ENCODE measurements at places on chromosomes 5 and 9. TPM values are rescaled to one million over a fixed set of nuclear protein-coding genes. Genes with fewer than 3 reads are reported as not detected.

- no peaks in the 10 kb centered on the region for H3K4me1 ChIP-seq
- no peak for DNase-seq
- no peak overlapping the region for H3K27ac ChIP-seq
- no peak overlapping the region for H3K4me3 ChIP-seq
- H3K27me3 ChIP-seq = peaks cover 6% of the 10 kb centered on the region
- H3K36me3 ChIP-seq = no peaks in the 10 kb centered on the region
Observed at GRCh38 chr9:132730054-132731033, 60.1 kb downstream of the GTF3C4 start.

- peaks cover 11% of the 10 kb centered on the region for H3K36me3 ChIP-seq
- H3K27ac ChIP-seq = peak overlapping the region; percentile 61
- no peaks in the 10 kb centered on the region for H3K27me3 ChIP-seq
- H3K4me1 ChIP-seq = peaks cover 82% of the 10 kb centered on the region
Observed at GRCh38 chr5:180799902-180800801, 2.5 kb downstream of the MGAT1 start.

GRCh38 chr9:106761493-106761892, 101.5 kb upstream of the ZNF462 start:
- no peak overlapping the region for H3K4me3 ChIP-seq
- no peaks in the 10 kb centered on the region for H3K27me3 ChIP-seq
- H3K4me1 ChIP-seq = no peaks in the 10 kb centered on the region
- H3K27ac ChIP-seq = no peak overlapping the region

Gene GRIN1
- 1.2 TPM for total RNA-seq

DNA sequence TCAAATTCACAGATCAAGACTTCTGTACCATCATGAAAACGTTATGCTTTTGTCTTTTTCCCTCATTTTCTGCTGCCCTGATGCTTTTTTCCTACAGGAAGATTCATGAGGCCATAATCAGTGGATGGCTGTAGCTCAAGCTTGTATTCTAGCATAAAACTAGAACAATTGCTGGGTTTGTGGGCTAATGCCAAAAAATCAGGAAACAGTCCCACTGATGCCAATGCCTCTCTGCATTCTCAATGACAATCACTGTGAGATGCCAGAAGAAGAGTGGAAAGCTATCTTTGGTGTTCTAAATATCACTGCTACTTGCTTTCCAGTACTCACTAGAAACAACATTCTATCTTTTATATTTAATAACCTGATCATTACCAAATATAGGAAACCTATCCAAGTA, 33.3 kb upstream of the FAM170A start:
- no peak for DNase-seq

DNA sequence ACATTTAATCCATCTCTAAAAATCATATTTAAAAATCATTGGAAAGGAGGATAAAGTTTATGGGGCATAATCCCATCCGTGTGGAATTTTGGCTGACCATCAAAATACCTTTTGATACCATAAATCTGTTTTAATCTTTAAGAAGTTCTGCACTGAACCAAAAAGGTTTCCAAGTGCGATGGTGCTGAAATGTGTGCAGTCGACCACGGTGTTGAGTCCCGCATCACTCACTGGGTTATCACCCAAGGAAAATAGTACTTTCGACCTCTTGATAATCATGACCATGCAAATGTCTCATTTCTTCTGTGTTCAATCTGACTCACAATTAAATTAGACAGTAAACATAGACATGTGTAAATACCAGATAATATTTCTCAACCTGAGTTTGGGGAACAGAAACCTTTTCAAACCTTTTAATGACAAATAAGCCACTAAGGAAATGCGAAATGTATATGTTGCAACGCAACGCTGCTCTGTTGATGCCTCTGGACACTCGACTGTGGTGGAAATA, 62.0 kb upstream of the CDH6 start:
- no peaks in the 10 kb centered on the region for H3K36me3 ChIP-seq
- DNase-seq = no peak
- no peaks in the 10 kb centered on the region for H3K27me3 ChIP-seq

- H3K4me1 ChIP-seq = no peaks in the 10 kb centered on the region
- H3K27ac ChIP-seq = no peak overlapping the region
Observed at GRCh38 chr9:14051419-14051818, 262.5 kb downstream of the NFIB start.

- H3K4me3 ChIP-seq = no peak overlapping the region
- no peaks in the 10 kb centered on the region for H3K27me3 ChIP-seq
- DNase-seq = no peak
- no peak overlapping the region for H3K27ac ChIP-seq
- H3K36me3 ChIP-seq = peaks cover 7% of the 10 kb centered on the region
Observed at GRCh38 chr5:131630963-131631350, 4.1 kb downstream of the RAPGEF6 start.

GRCh38 chr5:78819166-78819565, 165.9 kb downstream of the ARSB start:
- no peak for DNase-seq
- H3K27me3 ChIP-seq = no peaks in the 10 kb centered on the region
- no peaks in the 10 kb centered on the region for H3K36me3 ChIP-seq
- no peak overlapping the region for H3K27ac ChIP-seq

Gene CERCAM
- total RNA-seq = 5.9 TPM

- no peaks in the 10 kb centered on the region for H3K4me1 ChIP-seq
- H3K4me3 ChIP-seq = no peak overlapping the region
- H3K27me3 ChIP-seq = no peaks in the 10 kb centered on the region
- H3K27ac ChIP-seq = no peak overlapping the region
- no peaks in the 10 kb centered on the region for H3K36me3 ChIP-seq
- DNase-seq = no peak
Observed at GRCh38 chr9:23621188-23621587, 204.9 kb downstream of the ELAVL2 start.

DNA sequence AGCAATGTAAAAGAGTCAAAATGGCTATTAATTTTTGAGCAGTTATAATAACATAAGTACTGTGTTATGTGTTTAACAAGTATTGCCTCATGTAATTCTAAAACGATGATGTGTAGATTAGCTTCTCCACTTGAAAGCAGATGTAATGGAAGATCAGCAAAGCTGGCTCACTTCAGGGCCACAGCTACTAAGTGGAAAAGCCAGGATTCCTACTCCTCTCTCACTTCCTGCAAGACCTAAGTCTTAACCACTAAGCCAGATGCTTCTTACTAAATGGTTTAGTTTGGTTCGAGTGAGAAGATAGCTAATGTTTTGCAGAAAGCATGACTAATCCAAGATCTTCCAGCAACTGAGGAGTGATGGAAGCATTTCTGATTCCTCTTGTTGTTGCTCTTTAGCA, 15.7 kb upstream of the TNC start:
- DNase-seq = no peak
- H3K27me3 ChIP-seq = peaks cover 39% of the 10 kb centered on the region
- H3K27ac ChIP-seq = no peak overlapping the region
- H3K36me3 ChIP-seq = no peaks in the 10 kb centered on the region

DNA sequence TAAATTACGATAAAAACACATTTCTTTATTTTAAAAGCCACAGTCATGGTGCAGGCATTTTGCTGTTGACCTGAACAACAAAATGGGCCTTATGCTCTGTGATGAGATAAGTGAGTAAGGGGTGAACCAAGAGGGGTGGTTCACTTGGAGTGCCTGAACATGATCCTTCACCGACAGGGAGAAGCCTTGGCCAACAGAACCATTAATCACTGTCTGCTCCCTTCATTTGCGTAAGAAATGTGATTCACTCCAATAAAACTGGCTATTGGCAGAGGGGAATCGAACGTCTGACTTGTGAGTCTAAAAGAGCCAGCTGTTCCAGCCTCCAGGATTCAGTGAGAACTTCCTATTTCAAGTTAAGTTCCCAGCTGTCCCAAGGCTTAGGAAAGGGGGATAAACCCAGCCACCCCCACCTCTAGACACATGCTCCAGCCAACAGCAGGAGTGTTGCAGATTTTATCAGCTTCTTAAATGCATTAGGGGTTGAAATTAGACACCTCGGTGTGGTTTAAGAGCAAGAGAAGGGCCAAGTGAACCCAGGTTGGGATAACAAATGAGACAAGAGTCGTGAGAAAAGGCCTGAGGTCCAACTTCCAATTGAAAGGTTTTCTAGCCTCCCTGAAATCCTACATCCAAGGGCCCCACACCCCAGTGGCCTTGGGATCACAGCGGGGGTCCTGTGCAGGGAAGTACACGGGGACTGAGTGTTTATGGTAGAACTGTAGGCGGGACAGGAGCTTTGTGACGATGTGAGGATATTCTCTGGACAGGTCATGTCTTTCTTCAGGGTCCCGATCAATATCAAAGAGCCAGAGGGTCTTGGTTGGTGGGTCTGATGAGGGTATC, 131.4 kb upstream of the LHFPL2 start:
- H3K27me3 ChIP-seq = no peaks in the 10 kb centered on the region
- H3K4me1 ChIP-seq = no peaks in the 10 kb centered on the region

Gene TMEM141
- total RNA-seq = 18.7 TPM

Gene BHMT
- total RNA-seq = not detected

DNA sequence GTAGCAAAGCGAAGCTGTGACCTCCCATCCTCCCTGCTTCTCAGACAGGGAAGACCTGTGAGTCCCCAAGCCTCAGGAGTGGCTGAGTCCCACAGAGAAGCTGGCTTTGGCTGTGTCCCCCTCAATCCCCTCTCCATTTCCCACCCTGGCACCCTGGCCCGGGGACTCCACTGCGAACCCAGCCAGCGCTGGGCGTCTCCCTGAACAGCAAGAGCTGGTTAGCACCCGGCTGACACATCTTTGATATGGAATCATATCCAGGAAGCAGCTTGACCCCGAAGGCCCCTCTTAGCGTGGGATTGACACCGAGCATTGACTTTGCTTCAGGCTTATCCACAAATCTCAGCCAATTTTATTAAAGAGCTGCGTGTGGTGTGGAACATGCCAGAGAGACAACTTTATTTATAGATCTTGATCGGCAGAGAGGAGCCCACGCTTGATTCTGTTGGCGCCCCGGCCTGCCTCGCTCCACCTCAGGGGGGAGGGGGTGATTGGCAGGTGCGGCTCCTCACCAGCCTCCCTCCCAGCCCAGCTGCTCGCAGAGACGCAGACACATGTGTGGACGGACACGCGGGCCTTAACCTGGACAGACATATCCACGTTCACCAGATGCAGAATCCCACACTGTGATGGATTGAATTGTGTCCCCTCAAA, 120.7 kb upstream of the MVB12B start:
- no peaks in the 10 kb centered on the region for H3K36me3 ChIP-seq
- H3K4me3 ChIP-seq = no peak overlapping the region
- no peak overlapping the region for H3K27ac ChIP-seq
- DNase-seq = no peak

- DNase-seq = no peak
- peaks cover 36% of the 10 kb centered on the region for H3K27me3 ChIP-seq
- no peaks in the 10 kb centered on the region for H3K36me3 ChIP-seq
Observed at GRCh38 chr9:99445371-99445891, 223.3 kb downstream of the SEC61B start.

Gene PTGER4
- total RNA-seq = 59.5 TPM

Gene NMUR2
- not detected for total RNA-seq

Gene GAS1
- total RNA-seq = 0.07 TPM

- no peak overlapping the region for H3K4me3 ChIP-seq
- H3K27ac ChIP-seq = no peak overlapping the region
- no peak for DNase-seq
Observed at GRCh38 chr9:134145262-134145661, 9.4 kb downstream of the WDR5 start.

Gene AMBP
- total RNA-seq = not detected

- DNase-seq = no peak
- no peak overlapping the region for H3K4me3 ChIP-seq
- H3K4me1 ChIP-seq = no peaks in the 10 kb centered on the region
- H3K27me3 ChIP-seq = peaks cover 28% of the 10 kb centered on the region
- no peak overlapping the region for H3K27ac ChIP-seq
- no peaks in the 10 kb centered on the region for H3K36me3 ChIP-seq
Observed at GRCh38 chr9:69657269-69657668, 14.9 kb downstream of the APBA1 start.

DNA sequence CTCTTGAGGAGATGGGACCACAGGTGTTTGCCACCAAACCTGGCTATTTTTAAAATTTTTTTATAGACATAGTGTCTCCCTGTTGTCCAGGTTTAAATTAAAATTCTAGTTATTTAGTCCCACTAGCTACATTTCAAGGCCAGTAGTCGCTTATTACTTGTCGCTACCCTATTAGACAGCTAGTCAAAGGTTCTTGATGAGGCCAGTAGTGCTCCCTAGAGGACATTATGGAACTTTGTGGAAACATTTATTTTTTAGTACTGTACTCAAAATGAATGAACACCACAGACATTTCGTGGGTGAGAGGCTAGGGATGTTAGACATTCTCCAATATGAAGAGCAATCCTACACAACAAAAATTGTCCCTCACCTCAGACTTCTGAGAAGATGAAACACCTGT, 14.4 kb upstream of the GRXCR2 start:
- H3K27ac ChIP-seq = no peak overlapping the region
- no peaks in the 10 kb centered on the region for H3K4me1 ChIP-seq
- DNase-seq = no peak
- H3K27me3 ChIP-seq = peaks cover 13% of the 10 kb centered on the region
- no peak overlapping the region for H3K4me3 ChIP-seq

GRCh38 chr9:106228861-106229260, 534.5 kb downstream of the TMEM38B start:
- DNase-seq = no peak
- H3K27ac ChIP-seq = no peak overlapping the region
- H3K4me1 ChIP-seq = no peaks in the 10 kb centered on the region
- no peaks in the 10 kb centered on the region for H3K36me3 ChIP-seq

DNA sequence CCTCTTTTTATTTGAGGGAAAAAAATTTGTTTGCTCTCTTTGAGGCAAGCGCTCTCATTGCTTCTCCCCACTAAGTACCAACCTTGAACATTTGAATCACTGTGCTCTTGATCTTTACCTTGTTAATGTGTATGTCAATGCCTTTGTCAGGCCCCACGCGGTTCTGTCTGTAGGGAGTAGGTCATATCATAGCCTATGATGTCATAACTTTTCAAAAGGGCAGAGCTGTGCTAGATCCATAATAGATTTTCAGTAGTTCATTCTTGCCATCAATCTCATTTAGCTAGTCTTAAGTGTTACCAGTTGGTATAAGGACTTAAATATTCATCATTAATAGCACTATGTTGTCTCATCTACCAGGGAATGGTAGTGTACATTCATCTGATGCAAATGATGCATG, 56.6 kb downstream of the MAST4 start:
- H3K4me1 ChIP-seq = peaks cover 6% of the 10 kb centered on the region
- DNase-seq = no peak
- H3K27ac ChIP-seq = no peak overlapping the region

GRCh38 chr5:9324348-9325077, 221.4 kb downstream of the SEMA5A start:
- H3K36me3 ChIP-seq = no peaks in the 10 kb centered on the region
- H3K4me3 ChIP-seq = no peak overlapping the region
- H3K27ac ChIP-seq = no peak overlapping the region
- H3K27me3 ChIP-seq = no peaks in the 10 kb centered on the region
- H3K4me1 ChIP-seq = no peaks in the 10 kb centered on the region

DNA sequence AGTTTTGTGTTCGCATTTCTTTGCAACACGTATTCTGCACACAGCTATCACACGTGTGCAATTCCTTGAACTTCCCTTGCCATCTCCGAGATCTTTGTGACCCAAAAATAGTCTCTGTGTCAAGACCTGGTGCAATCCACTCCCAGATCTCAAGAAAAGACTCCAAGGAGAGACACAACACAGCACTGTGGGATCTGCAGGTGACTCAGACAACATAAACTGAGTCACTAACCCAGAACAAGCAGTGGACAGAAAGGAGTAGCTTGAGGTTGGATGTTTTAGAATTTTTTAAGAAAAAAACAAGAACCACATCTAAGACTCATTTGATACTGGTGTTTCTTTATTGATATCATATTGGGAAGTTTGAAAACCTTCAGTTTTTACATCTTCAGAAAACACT, 396.9 kb downstream of the AGTPBP1 start:
- no peaks in the 10 kb centered on the region for H3K4me1 ChIP-seq
- no peak overlapping the region for H3K27ac ChIP-seq
- H3K36me3 ChIP-seq = no peaks in the 10 kb centered on the region
- H3K4me3 ChIP-seq = no peak overlapping the region
- no peak for DNase-seq
